ENCODE measurements at places on chromosomes 16 and 17.
A peak's percentile ranks its signal among the peaks of the same experiment; 100 is the strongest.

DNA sequence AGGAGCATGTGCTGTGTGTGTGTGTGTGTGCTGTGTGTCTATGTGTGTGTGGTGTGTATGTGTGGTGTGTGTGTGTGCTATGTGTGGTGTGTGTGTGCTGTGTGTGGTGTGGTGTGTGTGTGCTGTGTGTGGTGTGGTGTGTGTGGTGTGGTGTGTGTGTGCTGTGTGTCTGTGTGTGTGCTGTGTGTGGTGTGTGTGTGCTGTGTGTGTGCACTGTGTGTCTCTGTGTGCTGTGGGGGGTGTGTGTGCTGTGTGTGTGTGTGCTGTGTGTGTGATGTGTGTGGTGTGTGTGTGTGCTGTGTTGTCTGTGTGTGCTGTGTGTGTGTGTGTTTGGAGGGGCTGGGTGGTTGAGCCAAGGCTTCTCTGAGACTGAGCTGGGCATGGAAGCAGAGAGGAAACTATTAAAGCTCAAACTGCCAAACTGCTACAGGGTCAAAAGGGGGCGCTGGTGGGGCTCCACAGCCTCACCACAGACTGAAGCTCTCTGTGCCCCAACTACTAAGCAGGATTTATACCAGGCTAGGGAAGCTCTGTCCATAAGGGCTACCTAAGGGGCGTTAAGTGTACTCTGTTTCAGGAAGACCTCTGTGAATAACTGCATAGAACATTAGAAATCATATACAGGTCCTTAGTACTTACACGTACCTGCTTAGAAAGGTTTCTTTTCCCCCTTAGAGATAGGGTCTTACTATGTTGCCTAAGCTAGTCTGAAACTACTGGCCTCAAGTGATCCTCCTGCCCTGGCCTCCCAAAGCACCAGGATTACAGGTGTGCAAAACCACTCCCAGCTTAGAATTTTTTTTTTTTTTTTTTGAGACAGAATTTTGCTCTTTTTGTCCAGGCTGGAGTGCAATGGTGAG lies 27.8 kb upstream of the GHDC start:
- DNase-seq: peak; percentile 59

DNA sequence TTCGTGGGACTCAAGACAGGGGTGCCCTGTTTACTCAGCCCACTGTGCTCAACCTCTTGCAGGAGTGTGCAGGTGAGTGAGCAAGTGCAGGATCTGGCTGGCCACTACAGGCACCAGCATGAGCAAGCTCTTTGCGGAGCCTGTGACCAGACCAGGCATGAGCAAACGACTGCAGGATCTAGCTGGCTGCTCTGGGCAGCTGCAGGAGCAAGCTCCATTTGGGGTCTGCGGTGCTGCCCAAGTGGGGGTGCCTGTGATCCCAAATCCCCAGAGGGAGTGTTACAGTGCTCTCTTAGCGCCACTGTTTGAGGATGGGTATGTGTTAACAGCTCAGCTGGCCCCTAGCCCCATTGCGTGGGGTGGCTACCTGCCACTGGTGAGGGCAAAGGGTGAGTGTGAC lies 2.4 kb downstream of the USP6 start:
- DNase-seq: no peak

DNA sequence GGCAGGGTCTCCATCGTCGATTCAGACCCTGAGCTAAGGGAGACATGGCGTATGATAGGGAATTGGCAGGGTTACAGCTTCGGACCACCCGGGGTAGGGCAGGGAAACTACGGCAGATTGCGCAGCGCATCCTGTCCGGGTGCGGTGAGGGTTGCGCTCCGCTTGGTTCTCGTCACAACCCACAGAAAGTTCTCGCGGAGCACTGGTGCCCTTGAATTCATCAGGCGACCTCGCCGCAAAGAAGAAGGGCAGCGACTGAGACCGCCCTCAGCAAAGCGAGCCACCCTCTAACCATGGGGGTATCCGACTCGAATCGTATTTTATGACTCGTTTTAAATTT lies 1.2 kb downstream of the HS3ST3B1 start:
- DNase-seq: peak; percentile 64

GRCh38 chr17:51419476-51419875 lies 159.1 kb downstream of the UTP18 start:
- no peak for DNase-seq

GRCh38 chr16:24853830-24854229 lies 8.1 kb downstream of the SLC5A11 start:
- no peak for DNase-seq

- no peak for DNase-seq
These were observed 52.7 kb upstream of the CNEP1R1 start for GRCh38 chr16:49972280-49972679.

GRCh38 chr17:54608634-54609155 lies 292.0 kb upstream of the TOM1L1 start:
- DNase-seq: no peak

GRCh38 chr16:55480228-55480655 lies 1.2 kb downstream of the MMP2 start:
- DNase-seq: no peak

GRCh38 chr17:50125420-50125997 lies 4.5 kb downstream of the SAMD14 start:
- no peak for DNase-seq

DNA sequence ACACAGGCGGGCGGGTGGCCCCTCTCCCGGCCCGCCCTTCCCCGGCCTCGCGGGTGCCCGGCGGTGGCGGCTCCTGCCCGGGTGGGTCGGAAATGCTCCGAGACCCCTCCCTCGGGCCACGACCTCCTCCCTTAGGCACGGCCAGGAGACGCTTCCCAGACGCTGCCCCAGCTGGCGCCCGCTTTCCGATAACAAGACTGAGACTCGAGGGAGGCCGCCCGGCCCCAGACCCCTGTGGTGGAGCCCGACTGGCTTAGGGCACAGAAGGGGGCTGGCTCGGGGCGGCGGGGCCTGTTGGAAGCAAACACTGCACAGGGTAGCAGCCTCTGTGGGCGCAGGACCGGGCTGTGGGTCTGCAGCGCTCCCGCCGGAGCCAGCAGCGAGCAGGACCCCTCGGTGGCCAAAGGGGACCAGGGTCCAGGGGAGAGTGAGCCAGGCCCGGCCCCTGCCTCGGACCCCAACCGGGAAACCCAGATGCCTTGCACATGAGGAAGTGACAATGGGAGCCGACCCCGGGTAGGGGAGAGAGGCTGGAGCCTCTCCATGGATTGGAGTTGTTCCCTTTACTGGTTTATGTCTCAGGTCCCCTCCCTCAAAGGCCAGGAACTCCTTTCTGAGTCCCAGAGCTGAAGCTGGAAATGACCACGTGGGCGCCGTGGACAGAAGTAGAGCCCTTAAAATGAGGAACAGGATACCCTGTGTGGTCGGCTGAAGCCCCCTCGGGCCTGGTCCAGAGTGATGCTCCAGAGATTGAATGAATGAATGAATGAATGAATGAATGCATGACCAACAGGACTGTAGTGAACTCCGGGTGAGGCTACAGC lies 19.8 kb upstream of the ADCY7 start:
- DNase-seq: no peak

DNA sequence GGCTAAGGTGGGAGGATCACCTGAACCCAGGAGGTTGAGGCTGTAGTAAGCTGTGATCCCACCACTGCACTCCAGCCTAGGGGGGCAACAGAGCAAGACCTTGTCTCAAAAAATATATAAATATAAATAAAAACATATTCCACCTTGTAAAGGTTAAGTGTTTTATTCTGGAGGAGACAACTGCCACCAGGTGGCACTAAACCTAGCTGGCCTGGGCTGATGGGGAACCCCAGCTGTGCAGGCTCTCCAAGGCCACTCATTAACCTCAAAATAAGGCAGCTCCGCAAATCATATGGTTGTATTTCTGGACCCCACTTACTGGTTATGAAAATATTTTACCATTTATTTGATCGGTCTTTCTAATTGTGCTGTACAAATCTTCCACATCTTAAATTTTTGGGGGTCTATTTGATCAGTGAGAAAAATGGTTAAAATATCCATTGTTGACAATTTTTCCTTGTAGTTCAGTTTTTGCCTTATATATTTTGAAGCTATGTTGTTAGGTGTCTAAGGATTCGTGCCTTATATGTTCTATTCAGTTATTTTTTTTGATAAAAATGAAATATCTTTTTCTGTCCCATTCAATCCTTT lies 8.5 kb upstream of the ICAM2 start:
- peak; percentile 58 for DNase-seq

- DNase-seq: no peak
These were observed 71.6 kb downstream of the GPR139 start for GRCh38 chr16:20001856-20002707.

DNA sequence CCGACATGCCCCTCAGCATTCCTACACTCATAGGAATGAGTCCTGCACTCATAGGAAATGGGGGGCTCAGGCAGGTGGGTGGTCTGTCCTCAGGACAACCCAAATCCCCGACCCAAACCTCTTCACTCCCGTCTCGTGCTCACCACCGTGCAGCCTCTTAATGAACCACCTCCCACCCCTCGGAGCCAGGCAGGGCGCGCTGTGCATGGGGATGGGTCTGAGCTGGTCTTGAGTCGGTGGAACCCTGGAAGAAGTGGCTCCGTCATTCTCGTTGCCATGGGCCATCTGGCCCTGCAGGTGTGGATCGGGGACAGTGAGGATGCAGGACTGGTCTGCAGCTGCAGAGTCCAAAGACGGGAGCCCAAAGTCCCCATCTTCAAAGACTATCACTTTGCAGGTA lies 6.4 kb upstream of the RAB40B start:
- no peak for DNase-seq

GRCh38 chr17:82449131-82449882 lies 1.2 kb downstream of the CYBC1 start:
- peak; percentile 79 for DNase-seq

GRCh38 chr17:74760404-74761105 lies 12.1 kb downstream of the NHERF1 start:
- DNase-seq: no peak

- no peak for DNase-seq
These were observed 42.8 kb upstream of the TNRC6A start for GRCh38 chr16:24686678-24687077.

DNA sequence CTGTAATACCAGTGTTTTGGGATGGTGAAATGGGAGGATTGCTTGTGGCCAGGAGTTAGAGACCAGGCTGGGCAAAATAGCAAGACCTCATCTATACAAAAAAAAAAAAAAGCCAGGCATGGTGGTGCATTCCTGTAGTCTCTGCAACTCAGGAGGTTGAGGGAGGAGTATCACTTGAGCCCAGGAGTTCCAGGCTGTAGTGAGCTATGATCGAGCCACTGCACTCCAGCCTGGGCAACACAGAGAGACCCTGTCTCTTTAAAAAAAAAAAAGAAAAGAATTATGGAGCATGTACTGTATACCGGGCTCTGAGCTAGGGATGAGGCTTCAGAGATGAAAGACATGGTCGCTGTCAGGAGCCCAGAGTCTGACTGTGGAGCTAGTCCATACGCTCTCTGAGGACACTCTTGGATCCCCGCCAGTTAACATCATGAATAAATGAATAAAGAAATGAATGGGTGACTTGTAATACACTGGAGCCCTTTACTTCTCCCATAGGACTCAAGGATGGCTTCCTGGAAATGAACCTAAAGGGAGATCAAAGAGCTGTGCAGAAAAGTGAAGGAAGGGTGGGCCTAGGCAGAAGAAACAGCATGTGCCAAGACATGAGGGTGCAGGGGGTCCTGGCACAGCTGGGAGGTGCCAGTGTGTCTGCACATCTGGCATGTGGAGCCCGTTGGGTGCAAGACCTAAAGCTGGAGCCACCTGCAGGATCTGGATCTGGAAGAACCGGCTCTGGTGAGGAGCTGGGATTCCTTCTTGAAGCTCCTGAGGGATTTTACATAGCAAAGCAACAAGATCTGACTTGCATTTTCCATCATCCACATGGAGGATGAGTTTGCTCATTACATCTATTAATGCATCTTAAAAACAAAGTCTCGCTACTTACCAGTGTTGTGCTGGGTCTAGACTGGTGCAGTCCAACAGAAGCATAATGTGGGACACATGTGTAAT lies 120.4 kb downstream of the IRX3 start:
- DNase-seq: no peak

DNA sequence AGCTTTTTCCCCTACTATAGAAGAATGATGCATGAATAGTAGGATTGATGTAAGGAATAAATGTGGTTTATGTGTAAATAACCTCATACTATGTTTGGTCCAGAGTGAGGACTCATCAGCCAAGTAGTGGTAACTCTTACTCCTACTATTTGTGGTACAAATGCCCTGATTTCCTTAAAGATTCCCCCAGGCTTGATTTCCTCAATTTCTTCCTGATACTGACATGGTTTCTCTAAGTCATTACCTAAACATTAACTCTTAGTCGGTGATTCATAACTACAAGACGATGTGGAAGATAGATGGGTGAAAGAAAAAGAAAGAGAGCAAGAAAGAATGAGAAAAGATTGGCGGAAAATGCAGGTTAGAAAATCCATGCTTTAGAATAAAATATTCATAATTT lies 17.2 kb upstream of the MYOCD start:
- DNase-seq: no peak

GRCh38 chr16:84607694-84608093 lies 10.2 kb downstream of the COTL1 start:
- DNase-seq: peak; percentile 53

DNA sequence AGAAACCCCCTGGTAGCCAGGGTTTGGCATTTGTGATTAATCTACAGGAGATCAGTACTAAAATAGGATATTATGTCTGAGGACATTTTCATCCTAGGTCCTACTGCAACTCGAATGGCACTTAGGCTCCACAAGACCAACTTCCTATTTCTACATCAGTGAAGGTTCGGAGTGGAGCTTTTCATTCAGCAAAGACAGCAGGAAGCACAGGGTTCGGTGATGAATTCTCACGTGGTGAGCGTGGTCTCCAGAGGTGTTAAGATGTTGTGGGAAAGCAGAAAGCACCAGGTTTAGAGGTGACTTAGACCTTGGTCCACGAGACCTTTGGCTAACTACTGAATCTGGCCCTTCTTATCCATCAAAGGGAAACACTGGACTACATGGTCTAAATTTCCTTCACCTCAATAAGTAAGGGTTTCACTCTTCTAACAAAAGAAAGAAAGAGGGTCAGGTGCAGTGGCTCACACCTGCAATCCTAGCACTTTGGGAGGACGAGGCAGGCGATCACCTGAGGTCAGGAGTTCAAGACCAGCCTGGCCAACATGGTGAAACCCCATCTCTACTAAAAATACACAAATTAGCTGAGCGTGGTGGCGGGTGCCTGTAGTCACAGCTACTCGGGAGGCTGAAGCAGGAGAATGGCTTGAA lies 13.9 kb upstream of the HELZ start:
- DNase-seq: peak; percentile 17

DNA sequence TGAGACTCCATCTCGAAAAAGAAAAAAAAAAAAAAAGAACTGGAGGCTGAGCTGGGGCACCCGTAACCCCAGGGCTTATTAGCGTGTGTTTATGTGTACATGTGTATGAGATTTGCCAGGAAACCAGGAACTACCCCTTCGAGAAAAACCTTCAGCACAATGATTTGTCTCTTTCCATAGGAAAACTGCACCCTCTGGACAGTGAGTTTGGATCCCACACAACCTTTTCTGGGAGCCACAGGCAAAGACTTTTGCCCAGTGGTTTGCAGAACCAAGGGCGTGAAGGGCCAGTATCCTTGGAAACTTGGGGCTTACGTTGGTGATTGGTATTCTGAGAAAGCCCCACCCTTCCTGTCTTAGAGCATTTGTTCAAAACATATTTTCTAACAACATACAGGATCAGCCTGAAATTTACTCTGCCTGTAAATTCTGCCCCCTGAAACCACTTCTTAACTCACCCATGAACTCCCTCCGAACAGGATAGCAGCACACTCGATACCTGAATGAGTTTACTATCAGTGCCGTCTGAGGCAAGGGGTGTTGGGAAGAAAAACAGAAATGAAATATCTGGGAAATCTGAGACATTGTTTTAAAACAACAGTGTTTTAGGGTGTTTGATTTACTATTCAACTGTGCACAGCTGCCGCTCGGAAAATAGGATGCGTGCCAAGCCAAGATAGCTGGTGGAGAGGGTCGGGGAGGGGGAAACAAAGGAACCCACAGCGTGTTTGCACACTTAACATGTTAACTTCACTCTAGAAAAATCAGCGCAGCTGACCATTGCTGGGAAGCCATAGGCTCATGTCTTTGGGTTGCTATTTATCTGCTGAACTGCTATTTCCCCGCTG lies 40.2 kb upstream of the MAF start:
- peak; percentile 32 for DNase-seq
